Amygdala (tissue), 56 donors: ENCODE measurements at places on chromosomes 16 and 17.
A peak's percentile ranks its signal among the peaks of the same experiment; 100 is the strongest.

GRCh38 chr16:87850009-87851006, 19.0 kb downstream of the SLC7A5 start:
- DNase-seq = no peak

DNA sequence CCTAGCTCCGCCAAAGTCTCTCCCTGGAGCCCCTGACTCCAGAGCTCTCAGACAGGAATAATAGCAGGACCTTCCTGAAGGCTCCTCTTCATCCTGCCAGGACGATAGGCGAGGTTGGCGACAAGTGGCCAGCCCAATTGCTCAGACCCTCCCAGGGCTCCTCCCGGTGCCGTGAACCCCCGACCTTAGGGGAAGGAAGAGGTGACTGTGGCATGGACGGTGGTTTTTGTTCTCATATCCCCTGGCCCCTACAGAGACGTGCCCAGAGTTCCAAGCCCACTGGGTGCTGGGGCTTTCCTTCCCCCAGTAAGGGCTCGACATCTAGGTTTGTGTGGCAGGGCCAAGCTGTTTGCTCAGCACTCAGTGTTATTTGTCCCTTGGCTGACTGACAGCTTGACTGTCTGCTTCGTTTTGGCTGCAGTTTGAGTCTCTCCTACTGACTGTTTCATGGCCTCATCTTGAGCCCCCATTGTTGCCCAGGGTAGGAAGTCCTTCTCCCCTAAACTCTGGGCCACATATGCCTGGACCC, 4.6 kb upstream of the ADCY7 start:
- no peak for DNase-seq

GRCh38 chr16:14307527-14308367, 236.6 kb downstream of the MRTFB start:
- DNase-seq = peak; percentile 26

DNA sequence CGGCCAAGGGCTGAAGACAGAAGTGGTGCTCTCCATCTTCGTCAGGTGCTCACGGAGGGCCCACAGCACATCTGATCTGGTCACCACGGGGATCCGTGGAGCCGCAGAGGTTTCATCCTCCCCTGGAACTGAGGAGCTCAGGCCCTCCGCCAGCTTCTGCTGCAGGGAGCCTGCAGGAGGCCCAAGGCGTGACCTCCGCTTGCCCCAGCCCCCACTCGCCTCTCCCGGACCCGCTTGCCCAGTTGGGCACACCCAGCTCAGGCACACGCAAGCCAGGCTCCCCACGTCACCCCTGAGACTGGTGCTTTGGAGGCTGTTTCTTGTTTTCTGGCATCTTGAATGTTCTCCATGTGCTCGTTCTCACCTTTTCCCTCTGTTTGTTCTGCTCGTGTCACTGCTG, 39.4 kb upstream of the CHMP6 start:
- DNase-seq = no peak

DNA sequence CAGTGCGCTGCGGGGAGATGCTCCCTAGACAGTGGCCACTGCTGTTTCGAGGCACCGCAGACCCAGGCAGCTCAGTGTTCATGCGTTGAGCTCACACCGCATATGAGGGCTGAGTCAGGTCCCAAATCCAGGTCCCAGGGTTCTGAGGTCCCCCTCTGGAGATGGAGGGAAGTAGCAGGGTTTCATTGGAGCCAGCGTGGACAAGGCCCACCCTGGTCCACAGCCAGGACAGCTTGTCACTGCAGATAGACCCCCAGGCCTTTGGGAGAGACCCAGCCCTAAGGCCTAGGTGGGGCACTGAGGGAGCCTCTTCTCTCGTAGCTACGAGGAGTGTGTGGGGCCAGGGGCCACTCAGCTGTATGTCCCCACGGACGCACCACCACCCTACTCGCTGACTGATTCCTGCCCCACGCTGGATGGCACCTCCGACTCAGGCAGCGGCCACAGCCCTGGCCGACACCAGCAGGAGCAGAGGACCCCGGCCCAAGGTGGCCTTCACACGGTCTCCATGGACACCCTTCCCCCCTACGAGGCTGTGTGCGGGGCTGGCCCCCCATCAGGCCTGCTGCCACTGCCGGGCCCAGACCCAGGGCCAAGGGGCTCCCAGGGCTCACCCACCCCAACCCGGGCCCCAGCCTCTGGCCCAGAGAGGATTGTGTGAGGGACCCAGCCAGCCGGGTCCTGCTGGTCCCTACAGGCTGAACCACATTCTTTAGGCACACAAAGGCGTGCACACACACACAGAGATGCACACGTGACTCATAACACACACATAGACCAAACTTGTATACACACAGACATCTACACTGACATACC, 53.4 kb downstream of the BEAN1 start:
- no peak for DNase-seq
